SW480 (cell line): ENCODE measurements at places on chromosomes 6 and 20.
A peak's percentile ranks its signal among the peaks of the same experiment; 100 is the strongest.

DNA sequence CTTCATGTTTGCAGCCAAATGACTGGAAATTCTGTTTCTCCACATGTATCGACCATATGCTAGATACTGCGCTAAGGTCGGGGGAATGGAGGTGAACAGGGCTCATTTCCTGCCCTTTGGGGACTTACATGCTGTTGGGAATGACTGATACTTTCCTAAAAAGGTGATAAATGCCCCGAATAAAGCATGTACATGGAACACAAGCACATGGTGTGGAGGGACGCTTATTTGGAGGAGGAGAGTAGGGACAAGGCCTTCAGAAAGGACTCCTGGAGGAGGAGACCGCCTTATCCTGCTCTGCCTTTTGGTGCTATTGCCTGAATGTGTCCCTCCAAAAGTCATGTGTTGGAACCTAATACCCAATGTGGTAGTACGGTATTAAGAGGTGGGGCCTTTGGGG, 344.5 kb downstream of the PRL start:
- DNase-seq, result no peak

- DNase-seq, result no peak
Measured at GRCh38 chr6:9789201-9789600, 625.7 kb downstream of the TFAP2A start.

DNA sequence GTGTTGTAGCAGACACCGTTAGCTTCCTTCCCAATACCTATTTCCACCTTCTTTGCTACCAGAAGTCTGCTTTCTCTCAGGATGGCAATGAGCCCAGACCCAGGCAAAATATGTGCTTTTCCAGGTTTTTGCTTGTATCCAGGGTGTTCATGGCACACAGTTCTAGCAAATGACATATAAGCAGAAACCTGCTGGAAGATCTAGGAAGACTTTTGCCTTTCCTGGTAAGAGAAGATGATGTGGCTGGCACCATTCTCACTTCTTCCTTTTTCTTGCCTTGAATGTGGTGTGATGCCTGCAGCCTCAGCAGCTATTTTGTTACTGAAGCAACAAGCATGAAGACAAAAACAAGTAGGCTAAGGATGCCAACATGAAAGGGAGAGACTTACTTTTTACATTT, 19.2 kb upstream of the TBC1D22B start:
- DNase-seq, result no peak

DNA sequence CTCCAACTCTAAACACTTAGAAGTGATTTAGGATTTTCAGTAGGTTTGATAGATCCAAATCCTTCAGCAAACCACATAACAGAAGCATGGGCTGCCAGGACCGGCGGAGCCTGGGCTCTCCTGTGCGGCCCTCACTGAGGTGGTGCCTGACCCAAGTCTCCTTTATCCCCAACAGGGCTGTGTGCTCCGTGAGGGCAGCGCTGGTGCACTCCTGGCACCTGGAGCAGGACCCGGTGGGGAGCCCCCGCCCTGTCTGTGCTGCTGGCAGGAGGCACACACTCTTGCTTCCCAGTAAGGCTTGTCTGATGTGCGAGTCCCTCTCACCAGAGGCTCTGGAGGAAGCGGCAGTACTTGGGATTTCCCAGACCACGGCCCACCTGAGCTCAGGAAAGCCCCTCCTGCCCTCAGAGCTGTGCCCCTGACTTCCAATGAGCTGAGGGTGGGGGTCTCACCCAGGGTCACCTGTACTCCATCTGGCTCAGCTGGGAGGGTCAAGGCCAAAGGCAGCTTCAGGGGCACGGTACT, 56.2 kb downstream of the PYGB start:
- DNase-seq, result no peak

DNA sequence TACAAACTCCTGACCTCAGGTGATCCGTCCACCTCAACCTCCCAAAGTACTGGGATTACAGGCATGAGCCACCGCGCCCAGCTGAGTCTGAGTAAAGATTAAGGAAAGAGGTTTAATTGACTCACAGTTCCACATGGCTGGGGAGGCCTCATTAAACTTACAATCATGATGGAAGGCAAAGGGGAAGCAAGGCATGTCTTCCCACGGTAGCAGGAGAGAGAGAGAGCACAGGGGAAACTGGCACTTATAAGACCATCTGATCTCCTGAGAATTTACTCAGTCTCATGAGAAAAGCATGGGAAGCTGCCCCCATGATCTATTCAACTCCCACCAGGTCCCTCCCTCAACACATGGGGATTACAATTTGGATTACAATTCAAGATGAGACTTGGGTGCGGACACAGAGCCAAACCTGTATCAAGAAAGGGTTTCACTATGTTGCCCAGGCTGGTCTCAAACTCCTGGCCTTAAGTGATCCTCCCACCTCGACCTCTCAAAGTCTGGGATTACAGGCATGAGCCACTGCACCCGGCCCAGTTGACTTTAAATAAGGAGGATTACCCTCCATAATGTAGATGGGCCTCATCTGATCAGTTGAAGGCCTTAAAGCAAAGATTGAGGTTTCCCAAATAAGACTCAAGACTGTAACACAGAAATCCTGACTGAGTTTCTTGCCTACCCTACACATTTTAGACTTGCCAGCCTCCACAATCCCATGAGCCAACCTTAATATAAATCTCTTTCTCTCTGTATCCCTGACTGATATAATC, 13.1 kb upstream of the PEX7 start:
- no peak for DNase-seq

GRCh38 chr6:125930765-125931418, 25.7 kb upstream of the HINT3 start:
- no peak for DNase-seq

- no peak for DNase-seq
Measured at GRCh38 chr6:19637010-19637409, 200.2 kb upstream of the ID4 start.

DNA sequence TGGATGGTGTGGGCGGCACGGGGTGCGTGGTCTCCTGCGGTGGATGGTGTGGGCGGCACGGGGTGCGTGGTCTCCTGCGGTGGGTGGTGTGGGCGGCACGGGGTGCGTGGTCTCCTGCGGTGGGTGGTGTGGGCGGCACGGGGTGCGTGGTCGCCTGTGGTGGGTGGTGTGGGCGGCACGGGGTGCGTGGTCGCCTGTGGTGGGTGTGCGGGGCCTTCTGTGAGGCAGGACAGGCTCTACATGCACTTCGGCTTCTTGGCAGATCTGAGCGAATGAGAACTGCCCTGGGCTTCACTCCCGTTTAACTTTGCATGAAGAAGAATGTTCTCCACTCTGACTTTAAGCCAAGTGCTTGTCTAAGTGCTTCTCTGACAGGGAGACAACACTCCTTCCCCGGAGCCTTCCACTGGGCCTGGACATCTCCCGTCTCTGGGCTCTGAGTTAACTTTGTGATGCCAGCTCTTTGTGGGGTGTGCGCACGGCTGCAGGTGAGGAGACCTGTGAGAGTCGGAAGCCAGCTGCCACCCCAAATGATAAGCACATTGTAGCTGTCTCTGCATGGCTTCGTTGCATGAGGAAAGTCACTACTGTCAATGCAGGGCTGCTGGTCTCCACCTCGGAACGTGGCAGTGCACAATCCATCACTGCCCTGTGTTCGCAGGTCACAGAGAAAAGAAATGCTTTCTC, 244.8 kb downstream of the DLL1 start:
- no peak for DNase-seq

- DNase-seq, result no peak
Measured at GRCh38 chr6:50249493-50249892, 199.8 kb upstream of the DEFB112 start.

DNA sequence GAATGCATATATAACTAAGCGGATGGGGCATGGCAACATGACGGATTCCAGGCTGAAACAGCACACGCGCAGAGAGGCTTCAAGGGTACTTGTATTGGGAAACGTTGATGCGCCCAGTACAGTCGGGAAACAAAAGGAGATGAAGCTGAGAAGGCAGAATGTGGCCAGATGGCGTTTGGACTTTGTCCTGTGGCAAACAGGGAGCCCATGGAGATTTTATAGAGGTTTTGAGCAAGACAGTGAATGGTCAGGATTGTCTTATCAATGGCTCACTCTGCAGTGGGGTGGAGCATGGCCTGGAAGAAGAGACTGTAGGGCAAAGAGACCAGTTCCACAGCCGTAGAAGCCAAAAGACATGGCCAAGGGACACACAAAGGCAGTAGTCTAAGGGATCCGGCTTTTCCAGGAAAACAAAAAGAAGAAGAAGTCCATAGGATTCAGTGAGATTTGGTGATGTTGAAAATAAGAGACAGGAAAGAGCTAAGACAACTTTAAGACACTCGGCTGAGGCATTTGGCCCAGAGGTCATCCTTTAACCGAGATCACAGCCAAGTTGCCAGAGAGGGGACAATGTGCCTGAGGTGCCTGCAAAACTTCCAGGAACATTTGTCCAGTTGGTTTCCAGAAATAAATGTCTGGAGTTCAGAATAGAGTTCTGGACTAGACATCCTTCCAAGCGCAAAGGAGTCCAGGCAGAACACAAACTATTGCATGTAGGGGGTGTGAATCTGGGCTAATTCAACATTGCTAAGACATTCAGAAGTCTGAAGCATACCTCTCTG, 123.0 kb upstream of the RREB1 start:
- DNase-seq, result peak; percentile 39

GRCh38 chr6:41059556-41059955, 6.6 kb downstream of the APOBEC2 start:
- no peak for DNase-seq

DNA sequence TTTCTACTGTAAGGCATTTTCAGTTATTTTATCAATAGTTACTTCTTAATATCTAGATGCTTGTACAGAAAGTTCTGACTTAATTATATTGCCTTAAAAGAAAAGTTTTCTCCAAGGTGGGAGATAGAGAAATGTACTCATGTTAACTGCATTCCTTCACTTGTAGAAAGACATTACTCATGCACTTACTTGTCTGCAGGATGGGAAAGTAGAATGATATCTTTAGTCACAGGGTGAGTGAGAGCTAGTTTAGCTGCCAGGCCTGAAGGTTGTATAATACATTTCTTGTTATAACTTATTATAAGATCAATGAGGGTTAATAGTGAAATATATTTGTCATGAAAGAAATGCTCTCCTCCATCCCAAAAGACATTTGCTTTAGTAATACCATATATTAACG, 92.1 kb downstream of the CRYBG1 start:
- no peak for DNase-seq

DNA sequence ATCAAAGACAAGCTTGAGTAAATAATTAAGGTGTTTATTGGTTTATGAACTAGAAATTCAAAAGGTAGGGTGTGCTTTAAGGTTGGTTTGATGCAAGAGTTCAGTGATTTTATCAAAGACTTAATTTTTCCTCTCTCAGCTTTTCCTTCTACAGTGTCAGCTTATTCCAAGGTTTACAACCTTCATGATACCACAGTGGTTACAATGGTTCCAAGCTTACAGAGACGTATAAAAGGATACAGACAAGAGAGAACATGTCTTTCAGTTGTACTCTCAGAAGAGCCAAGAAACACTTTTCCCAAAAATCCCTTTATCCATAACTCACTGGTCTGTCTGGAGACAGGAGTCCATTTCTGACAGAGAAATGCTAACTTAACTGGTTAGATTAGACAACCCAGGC, 93.5 kb upstream of the LOC128125822 start:
- DNase-seq, result no peak

DNA sequence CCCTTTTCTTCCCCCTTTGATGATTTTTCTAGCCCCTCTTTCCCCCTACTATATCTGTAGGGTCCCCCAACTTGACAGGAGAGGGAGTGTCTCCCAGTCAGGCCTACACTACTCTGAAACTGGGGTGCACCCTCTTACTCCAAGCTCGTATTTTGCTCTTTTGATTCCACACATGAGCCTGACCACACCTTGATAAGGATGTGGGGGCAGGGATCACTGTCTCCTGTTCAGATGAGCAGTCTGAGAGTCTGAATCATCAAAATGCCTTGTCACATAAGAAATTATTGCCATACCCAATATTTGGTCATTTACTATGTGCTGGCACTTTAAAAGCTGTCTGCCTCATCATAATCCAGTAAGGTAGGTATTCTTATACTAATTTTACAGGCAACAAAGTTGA, 15.9 kb downstream of the PNPLA1 start:
- peak; percentile 7 for DNase-seq

DNA sequence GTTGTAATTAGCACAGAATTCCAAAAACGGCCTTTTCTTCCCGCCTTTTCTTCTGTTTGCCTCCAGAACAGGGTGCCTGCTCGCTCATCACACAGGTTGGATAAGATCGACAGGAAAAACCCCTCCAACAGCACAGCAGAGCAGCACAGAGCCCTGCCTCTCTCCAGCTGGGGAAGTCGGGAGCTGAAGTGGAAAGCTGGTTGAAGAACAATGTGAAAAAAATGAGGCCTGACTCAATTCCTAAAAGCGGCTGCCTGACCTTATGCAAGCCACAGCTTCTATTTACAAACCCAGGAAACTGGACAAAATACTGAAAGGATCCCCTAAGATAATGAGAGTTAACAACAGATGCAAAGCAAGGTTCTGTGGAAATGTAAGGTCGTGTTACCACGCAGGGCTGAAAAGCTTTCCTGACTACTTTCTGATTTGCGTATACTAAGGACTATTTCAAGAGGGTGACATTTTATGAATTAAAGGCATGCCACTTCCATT, 116.9 kb downstream of the TTLL2 start:
- DNase-seq, result no peak

- DNase-seq, result no peak
Measured at GRCh38 chr20:17287503-17287902, 60.7 kb downstream of the PCSK2 start.

GRCh38 chr6:120804612-120805011, 529.7 kb downstream of the TBC1D32 start:
- DNase-seq, result no peak

GRCh38 chr6:72579865-72580264, 42.0 kb upstream of the KCNQ5 start:
- no peak for DNase-seq

DNA sequence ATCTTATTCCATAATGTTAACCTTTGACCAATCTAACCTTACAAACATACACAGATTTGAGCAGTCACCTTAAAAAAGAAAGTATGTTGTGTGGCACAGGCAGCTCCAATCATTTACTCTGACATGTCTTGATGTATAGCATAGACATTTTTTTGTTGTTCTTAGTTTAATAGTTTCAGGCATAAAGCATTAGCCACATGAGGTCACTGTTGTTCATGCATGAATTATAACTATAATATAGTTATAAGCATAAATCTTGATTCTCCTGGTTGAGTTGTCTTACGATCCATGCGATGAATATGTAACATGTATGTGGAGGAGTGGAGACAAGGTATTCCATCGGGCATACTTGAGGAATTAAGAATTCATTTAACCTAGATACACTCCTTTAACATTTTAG, 26.1 kb upstream of the NKAIN2 start:
- DNase-seq, result peak; percentile 20

GRCh38 chr6:73032586-73032985, 192.7 kb downstream of the KHDC1L start:
- DNase-seq, result peak; percentile 91

GRCh38 chr6:103183831-103184411, 1675.8 kb downstream of the HACE1 start:
- no peak for DNase-seq

DNA sequence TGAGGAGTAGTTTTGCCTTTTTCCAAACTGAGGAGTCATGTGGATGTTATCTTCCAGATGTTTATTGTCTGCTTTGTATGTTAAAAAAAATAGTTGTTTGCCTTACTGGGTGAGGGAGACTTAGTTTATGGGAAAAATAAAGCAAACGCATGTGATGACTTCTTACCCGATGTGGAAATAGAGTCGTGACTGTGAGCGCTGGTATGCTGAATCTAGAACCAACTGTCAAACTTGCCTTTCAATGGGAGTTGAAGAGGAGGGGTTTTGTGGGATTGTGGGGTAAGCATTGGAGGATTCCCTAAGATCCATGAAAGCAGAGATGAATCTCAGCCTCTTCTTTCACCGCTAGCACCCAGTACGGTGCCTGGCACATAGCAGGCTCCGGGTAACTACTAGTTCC, 5.3 kb downstream of the DCBLD1 start:
- no peak for DNase-seq

- DNase-seq, result no peak
Measured at GRCh38 chr6:13358511-13358910, 30.2 kb upstream of the TBC1D7 start.
